Activated naive CD4-positive, alpha-beta T cell treated with anti-CD3 and anti-CD28 coated beads, Interleukin-2, amount 10 ng/mL, durations not matched to agents 7 days and 5 days (primary cell): ENCODE measurements at places on chromosomes 13 and 19.
A peak's percentile ranks its signal among the peaks of the same experiment; 100 is the strongest.

GRCh38 chr19:10768369-10768768 is 50.5 kb downstream of the DNM2 start:
- peaks cover 54% of the 10 kb centered on the region for H3K4me1 ChIP-seq
- H3K36me3 ChIP-seq = peaks cover 43% of the 10 kb centered on the region
- DNase-seq = no peak
- H3K4me3 ChIP-seq = no peak overlapping the region

DNA sequence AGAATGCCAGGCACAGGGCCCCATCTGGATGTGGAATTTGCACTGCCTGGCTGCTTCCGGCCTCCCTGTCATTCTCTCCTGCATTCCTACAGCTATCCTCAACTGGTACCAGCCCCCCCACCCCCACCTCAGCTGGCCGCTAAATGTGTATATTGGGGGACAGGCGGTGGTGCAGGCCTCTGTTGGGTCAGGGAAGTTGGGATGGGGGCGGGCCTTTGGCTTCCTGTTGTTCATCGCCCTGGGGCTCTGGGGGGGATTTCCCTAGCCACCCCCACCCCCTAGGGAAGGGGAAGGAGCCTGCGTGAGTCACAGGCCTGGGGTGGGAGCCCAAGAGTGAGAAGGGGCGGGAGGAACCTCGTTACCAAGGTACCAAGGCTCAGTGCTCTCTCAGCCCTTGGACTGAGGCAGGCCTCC is 10.6 kb downstream of the POU2F2 start:
- H3K36me3 ChIP-seq = peaks cover 23% of the 10 kb centered on the region
- H3K4me1 ChIP-seq = peaks cover 42% of the 10 kb centered on the region
- H3K4me3 ChIP-seq = peak overlapping the region; percentile 67
- H3K27ac ChIP-seq = peak overlapping the region; percentile 86
- no peaks in the 10 kb centered on the region for H3K27me3 ChIP-seq
- peak; percentile 76 for DNase-seq

GRCh38 chr13:22265563-22265962 is 594.7 kb downstream of the FGF9 start:
- no peaks in the 10 kb centered on the region for H3K36me3 ChIP-seq
- no peaks in the 10 kb centered on the region for H3K4me1 ChIP-seq
- H3K27me3 ChIP-seq = no peaks in the 10 kb centered on the region

GRCh38 chr13:39034085-39034484 is 3.8 kb downstream of the PROSER1 start:
- no peaks in the 10 kb centered on the region for H3K27me3 ChIP-seq
- H3K4me3 ChIP-seq = no peak overlapping the region
- H3K27ac ChIP-seq = no peak overlapping the region
- peaks cover 13% of the 10 kb centered on the region for H3K36me3 ChIP-seq
- no peak for DNase-seq

DNA sequence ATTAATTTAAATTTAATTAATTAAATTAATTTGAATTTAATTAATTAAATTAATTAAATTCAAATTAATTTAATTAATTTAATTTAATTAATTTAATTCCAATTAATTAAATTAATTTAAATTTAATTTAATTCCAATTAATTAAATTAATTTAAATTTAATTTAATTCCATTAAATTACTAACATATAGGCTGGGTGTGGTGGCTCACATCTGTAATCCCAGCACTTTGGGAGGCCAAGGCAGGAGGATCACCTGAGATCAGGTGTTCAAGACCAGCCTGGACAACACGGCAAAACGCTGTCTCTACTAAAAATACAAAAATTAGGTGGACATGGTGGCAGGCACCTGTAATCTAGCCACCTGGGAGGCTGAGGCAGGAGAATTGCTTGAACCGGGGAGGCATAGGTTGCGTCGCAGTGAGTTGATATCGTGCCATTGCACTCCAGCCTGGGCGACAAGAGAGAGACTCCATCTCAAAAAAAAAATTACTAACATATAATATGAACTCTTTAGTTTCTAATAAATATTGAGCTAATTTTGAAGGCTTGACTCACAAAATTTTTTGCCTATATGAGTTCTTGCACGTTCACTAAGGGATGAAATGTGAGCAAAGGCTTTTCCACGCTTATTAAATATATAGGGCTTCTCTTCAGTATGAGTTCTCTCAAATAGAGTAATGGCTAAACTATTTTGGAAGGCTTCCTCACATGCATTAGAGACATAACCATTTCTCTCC is 9.0 kb upstream of the USP29 start:
- no peak overlapping the region for H3K27ac ChIP-seq
- no peaks in the 10 kb centered on the region for H3K4me1 ChIP-seq
- DNase-seq = no peak
- peaks cover 2% of the 10 kb centered on the region for H3K36me3 ChIP-seq

DNA sequence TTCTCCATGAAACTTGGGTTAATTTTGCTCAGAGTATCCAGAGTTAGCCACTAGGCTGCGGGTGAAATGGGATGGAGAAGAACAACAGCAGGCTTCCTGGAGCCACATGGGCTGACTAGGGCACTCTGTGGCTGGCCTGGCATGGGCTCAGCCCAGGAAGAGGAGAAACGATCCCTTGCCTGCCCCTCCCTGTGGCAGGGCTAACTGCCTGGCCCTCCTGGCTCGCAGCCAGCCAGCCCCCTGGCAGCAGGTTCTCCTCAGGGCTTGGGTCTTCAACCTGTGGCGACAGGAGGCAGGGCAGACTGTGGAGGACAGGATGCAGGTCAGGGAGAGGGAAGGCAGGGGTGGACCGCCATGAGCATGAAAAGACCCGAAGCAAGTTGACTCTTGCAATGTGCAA is 78.7 kb upstream of the GPR183 start:
- H3K36me3 ChIP-seq = peaks cover 32% of the 10 kb centered on the region
- no peaks in the 10 kb centered on the region for H3K27me3 ChIP-seq
- peak overlapping the region; percentile 67 for H3K27ac ChIP-seq
- H3K4me3 ChIP-seq = no peak overlapping the region
- DNase-seq = no peak

GRCh38 chr13:79662882-79663281 is 181.9 kb downstream of the NDFIP2 start:
- H3K27ac ChIP-seq = no peak overlapping the region
- no peaks in the 10 kb centered on the region for H3K36me3 ChIP-seq
- H3K27me3 ChIP-seq = no peaks in the 10 kb centered on the region
- H3K4me3 ChIP-seq = no peak overlapping the region

DNA sequence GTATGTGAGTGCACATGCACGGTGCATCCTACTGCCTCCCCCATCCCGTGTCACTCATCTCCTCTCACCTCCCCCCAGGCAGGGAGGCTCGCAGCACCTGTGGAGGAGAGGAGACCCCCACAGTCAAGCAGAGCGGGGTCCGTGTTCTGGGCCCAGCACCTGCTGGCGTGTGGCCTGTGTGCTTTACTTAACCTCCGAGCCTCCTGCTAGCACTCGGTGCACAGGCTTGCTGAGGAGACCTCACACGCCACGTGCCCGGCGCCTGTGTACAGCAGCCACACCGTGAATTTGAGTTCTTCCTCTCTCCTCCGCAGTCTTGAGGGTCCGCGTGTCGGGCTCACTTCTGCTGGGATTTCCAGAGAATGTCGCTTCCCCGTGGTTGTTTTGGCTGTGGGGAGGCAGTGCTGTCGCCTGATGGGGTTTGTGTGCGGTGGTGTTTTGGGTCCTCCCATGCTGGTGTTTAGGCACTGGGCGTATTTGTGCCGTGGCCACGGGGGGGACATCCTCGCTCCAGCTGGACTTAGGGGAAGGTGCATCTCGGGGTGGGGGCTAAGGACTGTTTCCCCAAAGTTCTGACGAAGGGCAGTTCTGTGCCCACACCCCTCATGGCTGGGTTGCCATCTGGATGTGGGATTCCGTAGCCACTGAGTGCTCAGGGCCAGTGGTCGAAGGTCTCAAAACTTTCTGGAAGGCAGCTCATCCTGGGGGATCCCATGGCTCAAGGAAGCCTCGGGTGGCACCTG is 34.8 kb upstream of the TMEM255B start:
- no peak for DNase-seq
- H3K36me3 ChIP-seq = no peaks in the 10 kb centered on the region
- peak overlapping the region; percentile 89 for H3K27ac ChIP-seq
- peaks cover 22% of the 10 kb centered on the region for H3K27me3 ChIP-seq

DNA sequence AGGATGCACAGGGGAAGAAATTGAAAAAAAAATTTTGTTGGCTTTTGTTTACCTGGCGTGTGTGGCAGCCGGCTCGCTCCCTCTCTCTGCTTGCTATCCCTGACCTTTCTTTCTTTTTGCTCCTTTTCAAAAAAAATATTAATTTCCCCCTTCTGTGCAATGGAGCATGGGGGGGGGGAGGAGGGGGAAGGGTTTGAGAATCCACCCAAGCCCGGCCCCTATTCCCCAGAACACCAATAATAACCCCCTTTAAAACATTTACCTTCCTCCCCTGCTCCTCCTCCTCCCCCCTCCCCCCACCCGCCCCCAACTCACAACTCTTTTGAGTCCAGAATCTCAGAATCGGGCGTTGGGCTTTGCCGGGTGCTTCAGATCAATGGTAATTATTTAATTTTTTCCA is 28.4 kb downstream of the NFIX start:
- peaks cover 93% of the 10 kb centered on the region for H3K27me3 ChIP-seq
- peaks cover 23% of the 10 kb centered on the region for H3K4me1 ChIP-seq
- DNase-seq = no peak
- H3K36me3 ChIP-seq = peaks cover 2% of the 10 kb centered on the region
- H3K27ac ChIP-seq = no peak overlapping the region

GRCh38 chr19:280541-281009 is 10.6 kb downstream of the PLPP2 start:
- H3K27me3 ChIP-seq = peaks cover 24% of the 10 kb centered on the region
- H3K4me1 ChIP-seq = no peaks in the 10 kb centered on the region
- H3K4me3 ChIP-seq = no peak overlapping the region
- H3K36me3 ChIP-seq = no peaks in the 10 kb centered on the region
- no peak overlapping the region for H3K27ac ChIP-seq
- no peak for DNase-seq

GRCh38 chr19:8456064-8456463 is 11.3 kb downstream of the HNRNPM start:
- no peaks in the 10 kb centered on the region for H3K27me3 ChIP-seq
- no peak overlapping the region for H3K27ac ChIP-seq
- H3K4me3 ChIP-seq = no peak overlapping the region
- DNase-seq = no peak
- peaks cover 54% of the 10 kb centered on the region for H3K4me1 ChIP-seq
- H3K36me3 ChIP-seq = peaks cover 51% of the 10 kb centered on the region

- peaks cover 32% of the 10 kb centered on the region for H3K27me3 ChIP-seq
- no peak for DNase-seq
- H3K27ac ChIP-seq = no peak overlapping the region
- H3K36me3 ChIP-seq = no peaks in the 10 kb centered on the region
- peaks cover 29% of the 10 kb centered on the region for H3K4me1 ChIP-seq
Observed at GRCh38 chr13:30113551-30113950, 193.8 kb downstream of the KATNAL1 start.

DNA sequence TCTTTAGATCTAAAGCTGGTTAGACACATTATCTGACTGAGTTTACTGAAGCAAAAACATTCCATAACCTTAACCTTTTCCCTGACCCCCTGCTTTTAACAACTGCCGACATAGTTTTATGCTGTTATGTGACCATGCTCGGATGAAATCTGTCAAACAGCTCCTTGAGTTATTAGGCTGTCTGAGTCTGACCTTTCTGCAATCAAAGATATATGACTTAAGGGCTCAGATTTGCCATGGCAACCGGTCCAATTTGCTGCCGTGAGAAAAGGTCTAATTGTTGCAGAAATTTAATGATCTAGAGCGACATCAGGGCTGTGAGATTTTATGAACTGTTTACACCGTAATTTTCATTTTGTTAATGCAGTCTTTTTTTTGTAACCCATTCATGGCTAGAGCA is 61.8 kb downstream of the URI1 start:
- no peak overlapping the region for H3K4me3 ChIP-seq
- no peak overlapping the region for H3K27ac ChIP-seq
- H3K36me3 ChIP-seq = peaks cover 50% of the 10 kb centered on the region
- no peaks in the 10 kb centered on the region for H3K27me3 ChIP-seq

DNA sequence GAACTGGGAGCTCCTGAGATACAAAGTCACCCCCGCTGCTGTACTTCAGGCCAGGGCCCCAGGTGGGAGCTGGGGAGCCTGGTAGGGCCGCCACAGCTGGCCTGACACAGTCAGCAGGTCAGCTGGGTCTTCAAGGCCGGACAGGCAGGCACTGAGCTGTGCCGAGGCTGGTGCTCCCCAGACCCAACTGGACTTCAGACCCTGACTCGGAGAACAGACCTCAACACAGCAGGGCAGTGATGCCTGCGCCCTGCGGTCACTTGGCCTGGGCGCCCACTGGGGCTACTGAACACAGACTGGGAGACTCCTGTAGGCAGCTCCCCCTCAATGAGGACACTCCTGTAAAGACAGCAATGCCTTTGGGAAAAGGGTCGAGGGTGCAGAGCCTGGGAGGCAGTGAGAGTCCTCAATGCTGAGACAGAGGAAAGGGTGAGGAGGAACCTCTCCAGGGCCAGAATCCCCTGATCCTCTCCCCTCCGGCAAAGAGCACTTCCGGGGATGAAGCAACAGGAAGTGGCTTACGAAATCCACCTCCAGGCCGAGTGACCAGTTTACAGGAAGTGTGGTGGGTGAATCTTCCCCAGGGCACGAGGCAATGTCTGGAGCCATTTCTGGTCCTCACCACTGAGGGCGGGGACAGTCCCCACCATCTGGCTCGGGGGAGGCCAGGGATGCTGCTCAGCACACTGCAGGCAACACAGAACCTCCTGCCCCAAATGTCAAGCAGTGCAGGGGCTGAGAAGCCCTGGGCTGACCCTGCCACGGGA is 40.8 kb upstream of the ISYNA1 start:
- H3K27ac ChIP-seq = peak overlapping the region; percentile 80
- peak overlapping the region; percentile 35 for H3K4me3 ChIP-seq
- H3K27me3 ChIP-seq = no peaks in the 10 kb centered on the region
- peaks cover 1% of the 10 kb centered on the region for H3K36me3 ChIP-seq

DNA sequence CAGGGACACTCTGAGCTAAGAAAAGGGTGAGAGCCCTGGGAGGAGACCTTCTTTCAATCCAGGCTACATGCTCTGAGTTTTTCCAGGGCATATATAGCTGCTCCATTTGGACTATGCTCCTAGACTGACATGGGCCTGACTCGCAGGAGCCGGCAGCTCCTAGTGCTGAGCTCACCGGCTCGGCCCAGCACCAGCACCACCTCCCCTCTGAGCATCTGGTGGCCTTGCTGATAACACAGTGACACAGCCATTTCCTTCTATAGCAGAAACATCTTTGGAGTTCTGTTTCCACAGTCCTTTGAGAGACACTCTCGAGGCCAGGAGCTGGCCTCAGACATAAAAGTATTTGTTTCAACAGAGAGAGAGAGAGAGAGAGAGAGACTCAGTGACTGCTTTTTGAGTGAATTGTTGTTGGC is 184.9 kb downstream of the TM9SF2 start:
- H3K36me3 ChIP-seq = no peaks in the 10 kb centered on the region
- no peak overlapping the region for H3K27ac ChIP-seq
- H3K4me3 ChIP-seq = no peak overlapping the region

DNA sequence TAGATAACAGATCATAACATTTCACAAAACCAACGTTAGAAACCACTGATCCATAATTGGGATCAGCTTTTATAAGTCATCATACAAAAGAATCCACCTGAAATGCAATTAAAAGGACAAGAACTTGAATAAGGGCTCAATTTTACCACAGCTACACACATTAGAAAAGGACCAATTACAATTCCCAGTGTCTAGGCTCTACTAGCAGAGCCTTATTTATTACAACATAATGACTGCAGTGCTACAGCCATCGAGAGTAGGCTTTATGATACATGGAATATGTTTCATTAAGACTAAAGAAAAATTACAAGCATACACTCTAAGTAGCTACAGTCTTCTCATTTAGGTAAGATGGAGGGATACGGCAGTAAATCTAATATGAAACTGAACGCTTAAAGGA is 2.9 kb downstream of the RBM26 start:
- peaks cover 40% of the 10 kb centered on the region for H3K4me1 ChIP-seq
- no peak for DNase-seq
- no peak overlapping the region for H3K27ac ChIP-seq
